ENCODE measurements at places on chromosomes 4 and X.

- DNase-seq = no peak
Measured at GRCh38 chr4:142519342-142519741, 326.8 kb downstream of the INPP4B start.

- DNase-seq = no peak
Measured at GRCh38 chrX:20067709-20068561, 48.8 kb downstream of the MAP7D2 start.

DNA sequence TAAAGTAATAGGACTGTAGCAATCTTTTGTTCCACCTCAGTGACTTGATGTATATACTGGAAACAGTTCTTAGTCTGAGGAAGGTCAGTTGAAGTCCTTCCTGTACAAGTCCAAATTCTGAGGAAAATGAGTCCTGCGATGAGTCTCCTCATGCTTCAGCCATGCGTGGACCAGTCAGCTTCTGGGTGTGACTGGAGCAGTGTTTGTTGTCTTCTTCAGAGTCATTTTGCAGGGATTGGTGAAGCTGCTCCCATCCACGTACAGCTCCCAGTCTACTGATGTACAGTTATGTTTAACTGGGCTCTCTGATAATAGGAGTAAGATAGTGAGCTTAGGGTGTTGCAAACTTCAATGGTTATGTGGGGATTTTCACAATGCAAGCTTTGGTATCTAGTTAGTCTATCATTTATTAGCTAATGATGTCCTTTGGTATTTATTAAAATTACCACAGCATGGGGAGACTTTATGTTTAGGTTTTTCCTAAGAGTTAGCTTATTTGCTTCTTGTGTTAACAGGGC lies 3.4 kb downstream of the UGT2B17 start:
- no peak for DNase-seq

GRCh38 chr4:30875658-30876269 lies 155.6 kb downstream of the PCDH7 start:
- DNase-seq = no peak

DNA sequence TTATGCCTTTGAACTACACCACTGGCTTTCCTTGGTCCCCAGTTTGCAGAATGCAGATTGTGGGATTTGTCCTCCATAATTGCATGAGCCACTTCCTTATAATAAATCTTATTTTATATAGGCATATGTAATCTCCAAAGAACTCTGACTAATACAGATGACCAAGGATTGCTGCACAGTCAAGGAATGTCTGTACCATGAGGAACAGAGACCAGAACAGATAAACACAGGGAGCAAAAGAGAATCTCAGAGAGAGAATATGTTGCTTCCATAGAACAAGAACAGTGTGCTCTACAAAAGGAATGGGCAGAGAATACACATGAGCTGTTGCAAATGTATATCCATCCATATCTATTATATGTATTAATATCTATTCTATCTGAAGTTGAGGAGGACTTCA lies 111.1 kb downstream of the ADRA2C start:
- no peak for DNase-seq

- no peak for DNase-seq
Measured at GRCh38 chrX:69107747-69108401, 57.4 kb downstream of the PJA1 start.

DNA sequence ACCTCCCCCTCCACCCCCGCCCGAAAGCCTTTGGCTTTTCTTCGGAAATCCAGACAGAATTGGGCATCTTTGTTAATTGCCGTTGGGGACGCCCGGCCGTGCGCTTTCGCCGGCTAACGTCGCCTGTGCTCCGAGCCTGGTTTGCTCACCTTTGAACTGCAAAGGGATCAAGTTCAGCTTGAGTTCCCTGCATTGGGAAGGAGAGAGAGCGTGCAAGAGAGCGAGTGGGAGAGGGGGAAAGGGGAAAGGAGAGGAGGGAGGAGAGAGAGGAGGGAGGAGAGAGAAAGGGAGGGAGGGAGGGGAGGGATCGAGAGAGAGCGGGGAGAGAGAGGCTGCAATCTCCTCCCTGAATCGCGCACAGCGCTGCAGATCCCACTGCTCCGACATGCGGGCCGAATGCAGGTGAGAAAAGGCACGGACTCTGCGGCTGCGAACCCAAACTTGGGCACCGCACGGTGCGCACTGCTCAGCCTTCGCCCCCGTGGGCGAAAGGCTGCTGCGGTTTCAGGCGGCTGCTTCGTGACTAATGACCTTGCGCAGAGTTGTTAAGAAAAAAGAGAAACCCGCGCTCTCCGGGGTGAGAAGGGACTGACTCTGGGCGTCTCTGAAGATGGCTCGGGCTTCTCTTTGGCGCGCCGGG lies at the start of gene PCDH7:
Gene PCDH7, plus strand, starts transcription at position 349 of the 640 bp plus-strand sequence. CDS start 1,054 bp downstream, outside the sequence.
- no peak for DNase-seq

GRCh38 chr4:135372131-135372530 lies 1170.5 kb upstream of the PABPC4L start:
- DNase-seq = no peak

- DNase-seq = no peak
Measured at GRCh38 chr4:24791043-24791442, 4.3 kb upstream of the SOD3 start.

GRCh38 chr4:147042046-147042445 lies 96.4 kb upstream of the TTC29 start:
- DNase-seq = no peak

GRCh38 chr4:133759428-133759827 lies 442.2 kb downstream of the PABPC4L start:
- no peak for DNase-seq

DNA sequence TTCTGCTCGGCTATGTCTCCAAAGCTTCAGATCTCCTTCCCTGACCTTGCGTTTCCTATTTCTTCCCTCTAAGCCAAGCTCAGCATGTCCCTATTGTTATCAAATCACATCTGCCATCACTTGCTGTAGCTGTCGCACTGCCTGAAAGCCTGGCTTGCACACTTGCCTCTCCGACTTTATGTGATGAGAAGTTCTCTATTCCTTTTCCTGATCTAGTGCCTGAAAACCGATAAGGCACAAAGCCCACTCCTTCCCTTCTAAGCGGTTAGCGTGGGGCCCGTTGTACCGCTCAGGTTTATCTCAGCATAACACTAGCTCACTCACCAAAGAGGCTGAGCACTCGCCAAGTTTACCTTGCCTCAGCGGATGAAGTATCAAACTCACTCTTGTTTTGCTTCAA lies 816 bp downstream of the NMU start:
- DNase-seq = no peak

DNA sequence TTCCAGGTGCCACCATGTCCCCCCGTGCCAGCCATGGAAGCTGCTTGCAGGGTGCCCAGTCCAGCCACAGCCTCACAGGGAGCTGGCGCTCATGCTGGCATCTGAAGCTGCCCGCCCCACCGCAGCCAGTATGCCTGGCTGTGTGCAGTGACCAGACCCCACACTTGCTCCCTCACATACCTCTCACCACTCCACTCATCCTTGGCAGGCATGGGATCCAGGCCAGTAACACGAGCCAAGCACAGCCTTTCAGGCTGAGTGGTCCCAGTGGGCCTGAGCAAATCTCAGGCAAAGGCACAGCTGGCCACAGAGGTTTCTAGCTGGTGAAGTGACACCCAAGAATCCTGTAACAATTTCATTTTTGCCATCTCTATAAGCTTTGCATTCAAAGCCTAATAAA lies 48.4 kb upstream of the SEC24B start:
- no peak for DNase-seq

DNA sequence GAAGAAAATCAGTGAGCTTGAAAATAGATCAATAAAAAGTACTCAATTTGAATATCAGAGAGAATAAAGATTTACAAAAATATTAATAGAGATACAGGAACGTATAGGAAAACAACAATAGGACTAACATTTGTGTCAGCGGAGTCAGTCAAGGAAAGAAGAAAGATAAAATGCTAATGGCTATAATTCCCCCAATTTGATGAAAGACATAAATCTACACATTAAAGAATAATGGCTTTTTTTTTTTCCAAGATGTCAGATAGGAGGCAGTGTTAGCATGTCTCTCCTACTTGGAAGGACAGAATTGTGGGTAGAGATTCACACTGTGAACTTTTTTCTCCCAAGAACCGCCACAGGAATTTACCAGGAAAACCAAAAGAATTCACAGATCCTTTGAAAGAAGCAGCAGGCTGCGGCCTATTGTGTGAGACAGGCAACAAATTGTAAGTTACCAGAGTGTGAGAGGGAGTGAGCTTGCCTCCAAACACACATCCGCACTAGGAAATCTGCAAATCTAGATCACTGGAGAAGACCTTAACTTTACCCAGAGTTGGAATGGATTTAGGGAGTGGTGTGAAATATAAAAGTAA lies 249.9 kb downstream of the PRDM5 start:
- DNase-seq = no peak

- no peak for DNase-seq
Measured at GRCh38 chr4:79338148-79338547, 12.3 kb upstream of the NAA11 start.
